ENCODE measurements at places on chromosomes 2 and 18.
A peak's percentile ranks its signal among the peaks of the same experiment; 100 is the strongest.

DNA sequence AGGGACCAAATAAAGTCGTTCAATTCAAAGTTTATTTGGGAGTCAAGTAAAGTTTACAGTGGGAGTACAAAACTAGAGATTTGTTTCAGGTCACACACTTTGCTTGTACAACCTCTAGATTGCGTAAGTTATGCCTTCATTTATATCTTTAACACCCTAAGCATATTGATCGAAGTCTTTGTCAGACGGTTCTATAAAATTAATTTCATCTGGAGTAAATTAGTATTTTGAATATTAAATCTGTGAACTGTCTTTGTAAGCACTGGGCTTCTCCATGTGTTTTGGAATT lies 119.7 kb downstream of the ACAA2 start:
- no peak for DNase-seq

DNA sequence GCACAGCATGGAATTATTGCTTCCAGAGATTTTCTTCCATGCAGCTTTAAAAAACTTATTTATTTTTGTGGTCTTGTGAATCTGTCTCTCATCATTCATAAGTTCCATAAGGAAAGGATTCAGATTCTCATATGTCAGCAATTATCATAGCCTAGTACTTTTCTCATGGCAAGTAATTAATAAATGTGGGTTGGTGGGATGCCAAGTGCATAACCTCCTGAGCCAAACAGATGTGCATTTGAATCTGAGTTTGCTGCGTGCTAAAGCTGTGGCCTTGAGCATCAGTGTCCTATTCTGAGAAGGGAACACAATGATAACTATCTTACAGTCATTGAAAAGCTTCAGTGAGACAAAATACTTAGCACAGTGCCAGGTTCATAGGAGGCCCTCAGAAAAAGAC lies 331.9 kb downstream of the PDE11A start:
- DNase-seq = no peak

DNA sequence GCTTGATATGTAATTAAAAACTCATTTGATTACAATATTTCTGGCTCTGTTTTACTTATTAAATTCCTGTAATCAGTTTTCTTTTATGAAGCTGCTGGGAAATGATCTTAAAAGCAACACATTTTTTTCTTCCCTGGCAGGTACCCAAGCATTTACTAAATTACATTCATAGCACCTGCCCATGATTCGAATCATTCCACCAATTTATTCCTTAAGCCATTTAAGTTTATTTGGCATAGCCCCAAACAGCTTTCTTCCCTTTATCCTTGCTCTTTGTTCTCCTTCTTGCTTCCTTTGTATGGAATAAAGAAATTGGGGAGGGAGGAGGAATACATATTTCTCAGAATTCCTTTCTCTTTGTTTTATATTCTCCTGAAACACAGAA lies 241.3 kb downstream of the AGPS start:
- no peak for DNase-seq

GRCh38 chr2:165573534-165574461 lies 104.3 kb downstream of the CSRNP3 start:
- no peak for DNase-seq

GRCh38 chr2:241314226-241315092 lies 1.0 kb downstream of the HDLBP start:
- no peak for DNase-seq

GRCh38 chr2:237662671-237663093 lies 35.3 kb downstream of the LRRFIP1 start:
- DNase-seq = peak; percentile 21

- DNase-seq = no peak
These were observed 96.0 kb downstream of the HNMT start for GRCh38 chr2:138060301-138060635.

DNA sequence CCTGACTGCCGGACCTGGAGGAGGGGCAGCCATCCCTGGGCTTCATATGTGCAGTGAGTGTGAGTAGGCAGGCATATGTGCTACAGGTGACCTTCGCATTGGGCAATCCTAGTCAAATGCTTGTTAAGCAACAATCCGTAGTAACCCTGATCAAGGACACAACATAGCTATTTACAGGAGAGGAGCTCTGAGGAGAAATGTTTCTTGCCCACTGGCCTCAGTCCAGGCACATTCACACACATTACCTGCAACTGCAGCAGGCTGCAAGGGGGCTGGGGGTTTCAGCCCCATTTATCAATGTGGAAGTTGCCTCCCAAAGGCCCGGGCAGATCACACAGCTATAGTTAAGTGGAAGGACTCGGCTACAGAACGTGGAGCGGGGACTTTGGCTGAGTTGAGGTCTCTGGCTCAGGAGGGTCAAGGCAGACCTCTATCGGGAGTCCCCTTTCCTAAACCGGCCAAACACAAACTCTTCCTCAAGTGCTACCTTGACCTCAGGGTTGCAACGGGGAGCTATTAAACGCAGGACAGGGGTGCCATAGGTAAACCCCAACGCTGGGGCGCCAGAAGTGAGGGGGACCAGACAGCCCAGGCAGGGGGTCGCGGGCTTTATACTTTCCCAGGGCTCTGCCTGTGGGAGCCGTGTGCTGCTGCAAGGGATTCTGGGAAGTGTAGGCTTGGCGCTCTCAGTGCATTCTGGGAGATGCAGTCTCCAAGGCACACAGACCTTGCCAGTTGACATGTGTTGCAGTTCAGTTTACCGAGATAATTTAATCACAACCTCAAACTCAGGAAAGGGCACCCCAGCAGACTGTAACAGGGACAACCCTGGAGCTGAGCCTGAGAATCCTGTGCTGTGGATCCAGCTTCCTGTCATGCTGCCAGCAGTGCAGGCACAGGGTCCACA lies 9.4 kb downstream of the KHK start:
- DNase-seq = peak; percentile 26

GRCh38 chr2:60715561-60715960 lies 40.5 kb upstream of the PAPOLG start:
- DNase-seq = no peak

- no peak for DNase-seq
These were observed 186.7 kb downstream of the ARL4C start for GRCh38 chr2:234310166-234310565.

- peak; percentile 20 for DNase-seq
These were observed 28.9 kb upstream of the IER3IP1 start for GRCh38 chr18:47204908-47205522.

DNA sequence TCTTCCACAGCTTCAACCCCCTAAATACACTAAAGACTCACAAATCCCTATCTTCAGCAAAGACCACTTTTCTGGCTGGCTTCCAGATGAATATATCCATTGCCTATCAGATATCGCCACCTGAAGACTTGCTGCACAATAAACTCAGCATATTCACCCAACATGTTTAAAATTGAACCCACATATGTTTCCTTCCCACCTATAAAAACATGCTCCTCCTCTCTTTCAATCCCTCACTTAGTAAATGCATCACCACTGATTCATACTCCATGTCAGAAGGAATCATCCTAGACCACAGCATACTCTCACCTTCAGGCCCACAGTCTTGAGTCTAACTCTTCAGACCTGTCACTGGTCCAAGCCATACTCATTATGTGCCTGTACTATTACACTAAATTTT lies 5.3 kb downstream of the SPC25 start:
- DNase-seq = no peak

DNA sequence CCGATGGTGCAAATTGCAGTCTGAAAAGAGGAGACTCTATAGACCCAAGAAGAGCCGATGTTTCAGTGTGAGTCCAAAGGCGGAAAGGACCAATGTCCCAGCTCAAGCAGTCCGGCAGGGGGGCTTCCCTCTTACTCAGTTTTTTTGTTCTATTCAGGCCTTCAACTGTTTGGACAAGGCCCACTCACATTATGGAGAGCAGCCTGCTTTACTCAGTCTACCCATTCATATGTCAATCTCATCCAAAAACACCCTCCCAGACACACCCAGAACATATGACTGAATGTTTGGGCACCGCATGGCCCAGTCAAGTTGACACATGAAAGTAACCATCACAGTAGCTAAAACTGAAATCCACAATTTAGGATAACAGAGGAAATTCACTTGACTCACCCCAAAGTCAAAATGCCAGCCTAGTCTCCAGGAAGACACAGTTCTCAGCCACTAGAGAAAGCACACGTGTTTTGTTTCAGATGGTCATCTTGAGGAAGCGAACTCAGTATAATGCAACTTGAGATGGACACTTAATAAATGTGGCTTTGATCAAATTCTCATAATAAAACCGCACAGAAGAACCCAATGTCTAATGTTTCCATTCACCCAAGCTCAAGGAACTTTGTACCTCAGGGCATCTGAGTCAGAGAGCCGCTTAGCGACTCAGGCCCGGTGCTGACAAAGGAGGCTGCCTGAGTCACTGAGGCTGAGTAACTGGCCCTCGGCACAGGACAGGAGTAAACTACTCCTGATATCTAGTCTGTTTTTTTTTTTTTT lies 2.4 kb downstream of the FHL2 start:
- DNase-seq = no peak

- no peak for DNase-seq
These were observed 93.9 kb upstream of the CTDP1 start for GRCh38 chr18:79585395-79586370.

DNA sequence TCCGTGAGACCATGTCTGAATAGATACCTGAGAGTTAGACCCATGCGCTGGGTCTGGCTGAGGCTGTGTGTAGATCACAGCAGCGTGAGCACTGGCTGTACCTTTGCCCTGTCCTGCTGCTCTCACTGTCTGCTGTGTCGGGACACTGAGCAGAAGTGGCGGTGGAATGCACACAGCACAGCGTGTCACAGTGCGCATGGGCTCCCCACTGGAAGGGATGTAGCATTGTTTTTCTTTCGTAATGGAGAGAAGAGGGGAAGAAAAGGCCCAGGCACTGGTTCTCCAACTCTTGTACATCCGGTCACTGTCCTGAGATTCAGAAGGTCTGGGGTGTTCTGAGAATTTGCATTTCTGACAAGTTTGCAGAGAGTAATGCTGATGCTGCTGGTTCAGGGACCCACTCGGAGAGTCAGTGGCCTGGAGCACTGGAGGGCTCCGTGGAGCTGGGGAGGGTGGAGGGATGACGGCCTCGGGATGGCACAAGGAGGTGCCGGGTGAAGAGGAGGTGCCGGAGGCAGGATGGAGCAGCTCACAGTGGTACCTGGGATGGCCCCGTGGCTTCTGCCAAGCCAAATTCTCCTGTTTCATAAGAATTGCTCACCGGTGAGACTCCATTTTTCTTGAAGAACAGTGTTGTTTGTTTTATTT lies 252.8 kb downstream of the LDLRAD4 start:
- no peak for DNase-seq

- DNase-seq = no peak
These were observed 95.9 kb upstream of the LCLAT1 start for GRCh38 chr2:30351116-30351515.

GRCh38 chr18:58192519-58192918 lies 148.5 kb downstream of the NEDD4L start:
- no peak for DNase-seq

GRCh38 chr2:64988420-64989125 lies 626 bp upstream of the SLC1A4 start:
- DNase-seq = peak; percentile 67

- no peak for DNase-seq
These were observed 448.3 kb upstream of the SLC14A2 start for GRCh38 chr18:45166836-45167551.

- no peak for DNase-seq
These were observed 97.2 kb upstream of the ACVR1C start for GRCh38 chr2:157725846-157726245.

GRCh38 chr18:54806526-54806925 lies 21.8 kb upstream of the RAB27B start:
- no peak for DNase-seq

GRCh38 chr2:20648831-20649230 lies 2.1 kb downstream of the HS1BP3 start:
- no peak for DNase-seq

- no peak for DNase-seq
These were observed 35.2 kb downstream of the FOSL2 start for GRCh38 chr2:28427741-28428415.

DNA sequence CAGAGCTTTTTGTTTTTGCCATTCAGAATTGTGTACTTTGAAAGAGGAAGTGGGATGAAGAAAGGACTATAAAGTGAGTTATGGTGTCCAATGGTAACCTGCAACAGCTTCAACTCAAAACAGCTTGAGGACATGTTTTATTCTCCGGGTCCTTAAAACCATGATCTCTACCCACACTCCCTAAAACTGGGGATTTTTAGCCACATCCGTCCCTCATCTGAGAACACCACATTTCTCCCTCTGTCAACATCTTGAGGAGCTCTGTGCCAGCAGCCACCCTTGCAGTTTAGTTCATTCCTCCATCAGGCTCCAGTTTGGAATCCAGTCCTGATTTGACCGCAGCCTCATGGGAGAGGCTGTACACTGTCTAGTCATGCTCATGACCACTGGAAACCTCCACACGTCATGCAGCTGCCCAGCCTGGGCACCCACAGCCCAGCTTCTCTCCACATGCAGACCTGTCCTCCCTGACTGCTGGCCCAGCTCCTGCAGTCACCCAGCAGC lies 62.6 kb downstream of the C18orf63 start:
- peak; percentile 66 for DNase-seq

DNA sequence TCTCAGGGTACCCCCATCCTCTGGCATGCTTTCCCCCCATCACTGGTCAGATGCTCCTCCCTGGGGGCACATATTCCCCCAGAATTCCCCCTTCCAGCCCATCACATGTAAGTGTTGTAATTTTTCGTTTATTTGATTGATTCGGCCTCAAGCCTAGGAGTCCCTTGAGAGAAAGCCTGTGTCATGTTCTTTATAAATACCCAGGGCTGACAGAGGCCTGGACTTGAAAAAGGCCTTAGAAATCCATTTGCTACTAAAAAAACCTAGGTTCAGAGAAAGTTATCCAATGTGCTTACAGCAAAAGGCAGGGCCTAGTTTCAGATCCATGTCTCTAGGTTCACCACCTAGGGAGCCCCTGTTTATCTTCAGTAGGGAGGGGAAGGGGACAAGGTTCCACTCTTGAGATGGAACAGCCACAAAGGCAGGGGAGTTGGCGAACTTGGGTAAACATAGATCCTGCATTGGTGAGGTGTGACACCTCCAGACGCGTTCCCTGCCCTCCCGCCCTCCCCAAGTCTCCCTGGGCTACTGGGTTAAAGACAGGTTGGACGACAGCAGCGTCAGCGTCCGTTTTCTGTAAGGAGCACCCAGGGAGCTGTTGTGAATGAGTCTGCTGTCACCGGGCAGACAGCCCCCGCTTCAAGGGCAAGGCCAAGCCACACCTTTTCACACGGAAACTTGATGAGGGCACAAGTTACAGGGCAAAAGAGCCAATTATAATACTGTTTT lies 147.8 kb downstream of the EN1 start:
- no peak for DNase-seq

- DNase-seq = no peak
These were observed 677.8 kb downstream of the TSN start for GRCh38 chr2:122433123-122433754.

DNA sequence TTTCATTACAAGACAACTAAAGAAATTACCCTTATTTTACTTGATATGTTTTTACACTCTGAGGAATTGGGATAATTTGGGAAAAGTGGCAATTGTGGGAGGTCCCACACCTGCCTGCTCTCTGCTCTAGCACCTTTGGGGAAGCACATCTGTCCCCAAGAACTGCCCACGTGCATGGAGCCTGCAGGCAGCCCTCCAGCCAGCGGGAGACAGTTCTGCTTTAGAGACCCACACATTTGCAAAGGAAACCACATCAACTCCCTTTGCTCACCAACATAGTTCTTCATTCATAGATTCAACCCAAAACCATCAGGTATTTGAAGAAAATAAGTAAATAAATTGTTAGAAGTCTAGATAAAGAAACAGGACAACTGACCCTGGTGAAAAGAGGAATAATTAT lies 239.9 kb upstream of the ID2 start:
- no peak for DNase-seq

All from central memory CD4-positive, alpha-beta T cell (primary cell).